ENCODE measurements at places on chromosomes 1 and 21.

GRCh38 chr1:109977657-109978378 lies 6.7 kb upstream of the AHCYL1 start:
- DNase-seq = no peak

- no peak for DNase-seq
Observed at GRCh38 chr1:26727476-26727875, 31.7 kb downstream of the ARID1A start.

DNA sequence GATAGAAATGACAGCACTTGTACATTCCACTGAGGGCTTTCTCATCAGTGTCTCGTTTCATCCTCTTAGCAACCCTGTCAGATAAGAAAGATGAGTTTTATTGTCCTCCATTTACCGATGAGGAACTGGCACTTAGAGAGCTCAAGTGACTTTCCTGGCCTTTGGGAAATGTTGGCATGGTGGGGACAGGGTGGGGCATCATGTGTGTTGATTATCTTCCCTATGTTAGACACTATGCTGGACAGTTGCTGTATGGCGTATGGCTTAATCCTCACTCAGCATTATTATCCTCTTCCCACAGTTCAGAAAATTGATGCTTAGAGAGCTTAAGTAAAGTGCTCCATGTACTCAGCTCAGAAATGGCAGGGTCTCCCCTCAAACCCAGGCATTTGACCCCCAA lies 163.2 kb downstream of the CAMTA1 start:
- DNase-seq = no peak

DNA sequence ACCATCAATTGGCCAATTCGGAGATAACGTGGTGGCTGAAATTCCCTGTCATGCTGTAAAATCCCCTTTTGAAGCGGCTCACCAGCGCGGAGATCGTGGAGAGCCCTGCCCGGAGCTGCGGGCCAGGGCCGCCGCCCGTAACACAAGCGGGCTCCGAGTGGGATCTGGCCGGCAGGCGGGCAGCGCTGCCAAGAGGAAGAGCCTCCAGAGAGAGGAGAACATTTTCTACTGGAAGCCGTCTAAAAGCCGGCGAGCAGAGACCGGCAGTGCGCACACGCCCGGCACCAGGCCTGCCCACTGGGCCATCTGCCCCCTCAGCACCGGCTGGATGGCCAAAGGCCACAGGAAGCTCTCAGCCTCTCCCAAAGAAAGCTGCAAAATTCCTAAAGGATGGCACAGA lies 15.5 kb downstream of the SSBP3 start:
- no peak for DNase-seq

GRCh38 chr1:21608798-21609197 lies 60.4 kb downstream of the RAP1GAP start:
- no peak for DNase-seq

- no peak for DNase-seq
Observed at GRCh38 chr1:11537854-11538591, 59.1 kb downstream of the DISP3 start.

DNA sequence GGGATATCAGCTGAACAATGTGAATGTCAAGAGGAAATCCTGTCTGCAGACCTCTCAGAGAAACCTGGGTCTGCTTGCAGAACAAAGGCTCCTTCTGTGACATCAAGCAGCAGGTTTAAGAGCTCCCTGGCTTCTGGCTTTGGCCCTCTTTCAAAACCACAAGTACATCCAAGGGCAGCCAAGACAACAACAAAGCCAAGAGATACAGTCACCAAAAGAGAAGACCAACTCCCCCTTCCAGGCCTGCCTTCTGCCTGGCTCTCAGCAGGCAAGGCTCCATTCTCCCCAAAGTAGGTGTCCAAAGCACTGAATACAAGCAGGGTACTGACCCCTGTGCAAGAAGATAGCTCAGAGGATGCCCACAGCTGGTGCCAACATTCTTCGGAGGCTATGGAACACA lies 11.5 kb downstream of the BCAR3 start:
- no peak for DNase-seq

GRCh38 chr1:201369209-201369608 lies 8.3 kb downstream of the TNNT2 start:
- DNase-seq = no peak

DNA sequence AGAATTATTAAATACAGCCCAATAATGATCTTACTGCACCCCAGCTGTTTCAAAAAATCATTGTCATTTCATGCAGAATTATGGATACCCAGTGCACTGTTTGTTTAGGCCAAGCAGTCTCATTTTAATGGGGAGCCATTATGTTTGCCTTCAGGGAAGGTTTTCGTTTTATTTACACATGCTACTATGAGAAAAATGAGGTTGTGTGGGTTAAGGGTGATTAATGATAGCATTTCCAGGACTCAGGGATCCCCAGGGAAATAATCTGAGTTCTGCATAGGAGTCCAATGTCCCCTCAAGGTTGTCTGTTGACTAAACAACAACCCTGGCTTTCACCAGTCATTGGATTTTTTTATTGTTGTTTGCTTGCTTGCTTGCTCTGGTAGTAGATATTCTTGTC lies 71.0 kb upstream of the ZP4 start:
- no peak for DNase-seq

DNA sequence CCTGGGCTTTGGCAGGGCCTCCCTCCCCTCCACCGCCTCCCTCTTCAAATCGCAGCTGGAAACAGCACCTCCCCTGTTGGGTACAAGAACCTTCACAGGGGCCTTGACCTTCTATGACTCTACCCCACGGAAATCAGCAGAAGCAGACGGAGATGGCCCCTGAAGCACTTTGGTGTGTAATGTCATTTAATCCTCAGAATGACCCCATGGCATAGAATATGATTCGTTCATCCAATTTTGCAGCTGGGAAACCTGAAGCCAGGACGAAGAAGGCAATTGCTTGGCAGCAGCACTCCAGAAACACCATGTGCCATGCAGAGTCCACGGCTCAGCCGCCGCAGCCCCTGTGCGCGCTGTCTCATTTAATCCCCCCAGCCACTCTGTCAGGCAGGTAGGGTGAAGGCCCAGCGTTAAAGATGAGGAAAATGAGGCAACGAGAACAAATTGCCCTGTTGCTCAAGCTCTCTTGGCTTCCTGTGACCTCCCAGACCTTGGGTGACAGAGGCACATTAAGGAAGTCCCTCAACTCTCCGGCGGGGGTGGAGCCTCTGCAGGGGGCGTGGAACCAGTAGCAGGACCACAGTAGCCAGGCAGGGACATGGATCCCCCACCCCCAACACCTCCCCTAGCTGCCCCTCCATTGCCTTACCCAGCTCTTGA lies 25.8 kb upstream of the LAPTM5 start:
- no peak for DNase-seq

DNA sequence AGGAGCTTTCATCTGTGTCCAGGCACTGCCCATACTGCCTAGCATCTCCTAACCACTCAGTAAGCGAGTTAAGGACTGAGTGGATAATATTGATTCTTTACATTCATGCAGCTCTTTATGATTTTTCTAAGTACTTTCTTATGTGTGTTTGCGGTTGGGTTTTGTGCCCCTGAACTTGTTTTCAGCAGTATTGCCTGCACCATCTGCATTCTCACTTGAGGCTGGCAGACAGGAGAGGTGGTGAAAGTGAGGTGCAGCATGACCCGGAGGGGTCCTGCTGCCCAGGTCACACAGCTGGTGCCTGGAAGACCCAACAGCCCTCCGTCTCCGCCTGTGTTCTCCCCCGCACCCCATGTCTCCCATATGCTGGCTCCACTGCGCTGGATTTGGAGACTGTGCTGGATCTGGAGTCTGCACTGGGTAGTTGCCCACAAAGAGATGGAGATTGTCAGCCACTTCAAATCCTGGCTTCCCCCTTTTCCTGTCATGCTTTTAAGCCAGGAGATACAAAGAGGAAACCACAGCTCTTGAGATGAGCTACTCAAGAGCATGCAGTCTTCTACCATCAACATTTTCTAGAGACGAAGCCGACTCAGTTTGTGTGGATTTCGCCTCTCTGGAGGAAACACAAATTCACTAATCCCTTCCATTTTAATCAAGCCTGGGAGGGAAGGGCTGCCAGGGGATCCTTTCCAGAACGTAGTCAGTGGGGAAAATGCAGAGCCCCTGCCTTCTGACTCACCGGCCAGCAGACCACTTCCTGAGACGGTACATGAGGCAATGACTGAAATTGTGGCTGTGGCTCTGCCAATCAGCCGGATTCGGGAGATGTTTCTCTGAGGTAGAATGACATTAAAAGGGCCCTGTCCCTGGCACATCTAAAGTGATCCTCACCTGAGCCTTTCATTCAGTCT lies 71.7 kb upstream of the ANGPTL1 start:
- DNase-seq = no peak

DNA sequence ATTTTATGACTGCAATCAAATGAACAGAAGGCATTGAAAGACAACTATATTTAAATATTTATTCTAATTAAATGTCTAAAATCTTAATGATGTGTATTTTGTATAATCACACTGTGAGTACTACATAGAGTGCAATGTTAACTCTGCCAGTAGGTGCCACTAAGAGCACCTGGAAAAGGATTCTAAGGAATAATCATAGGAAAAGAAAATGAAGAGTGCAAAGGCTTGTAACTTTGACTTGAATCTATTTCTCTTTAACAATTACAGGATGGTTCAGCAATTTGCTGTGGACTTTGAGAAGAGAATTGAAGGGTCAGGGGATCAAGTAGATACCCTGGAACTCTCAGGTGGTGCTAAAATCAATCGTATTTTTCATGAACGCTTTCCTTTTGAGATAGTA lies 200.4 kb downstream of the DNM3 start:
- DNase-seq = no peak

DNA sequence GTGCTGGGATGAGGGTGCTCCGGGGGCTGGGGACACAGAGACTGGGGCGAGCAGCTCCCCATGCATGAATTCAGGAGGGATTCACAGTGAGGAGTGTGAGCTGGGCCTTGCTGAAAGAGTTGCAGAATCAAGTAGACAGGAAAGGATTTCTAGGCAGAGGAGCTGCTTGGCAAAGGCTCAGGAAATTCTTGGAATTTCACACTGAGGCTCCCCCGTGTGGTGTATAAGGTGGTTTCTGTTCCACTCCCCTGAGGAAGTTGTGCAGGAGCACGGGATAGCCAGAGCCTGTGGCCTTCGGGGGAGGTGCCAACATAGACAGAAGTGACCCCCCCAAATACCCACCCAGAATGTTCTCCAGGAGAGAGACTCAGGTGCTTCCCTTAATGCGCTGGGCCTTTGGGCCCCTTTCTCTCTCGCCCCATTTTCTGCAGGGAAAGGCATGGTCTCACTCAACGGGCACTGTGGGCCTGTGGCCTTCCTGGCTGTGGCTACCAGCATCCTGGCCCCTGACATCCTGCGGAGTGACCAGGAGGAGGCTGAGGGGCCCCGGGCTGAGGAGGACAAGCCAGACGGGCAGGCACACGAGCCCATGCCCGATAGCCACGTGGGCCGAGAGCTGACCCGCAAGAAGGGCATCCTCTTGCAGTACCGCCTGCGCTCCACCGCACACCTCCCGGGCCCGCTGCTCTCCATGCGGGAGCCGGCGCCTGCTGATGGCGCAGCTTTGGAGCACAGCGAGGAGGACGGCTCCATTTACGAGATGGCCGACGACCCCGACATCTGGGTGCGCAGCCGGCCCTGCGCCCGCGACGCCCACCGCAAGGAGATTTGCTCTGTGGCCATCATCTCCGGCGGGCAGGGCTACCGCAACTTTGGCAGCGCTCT lies 58.5 kb upstream of the ACTL8 start:
- no peak for DNase-seq

- DNase-seq = no peak
Observed at GRCh38 chr1:153805886-153806719, 30.9 kb downstream of the SLC27A3 start.

DNA sequence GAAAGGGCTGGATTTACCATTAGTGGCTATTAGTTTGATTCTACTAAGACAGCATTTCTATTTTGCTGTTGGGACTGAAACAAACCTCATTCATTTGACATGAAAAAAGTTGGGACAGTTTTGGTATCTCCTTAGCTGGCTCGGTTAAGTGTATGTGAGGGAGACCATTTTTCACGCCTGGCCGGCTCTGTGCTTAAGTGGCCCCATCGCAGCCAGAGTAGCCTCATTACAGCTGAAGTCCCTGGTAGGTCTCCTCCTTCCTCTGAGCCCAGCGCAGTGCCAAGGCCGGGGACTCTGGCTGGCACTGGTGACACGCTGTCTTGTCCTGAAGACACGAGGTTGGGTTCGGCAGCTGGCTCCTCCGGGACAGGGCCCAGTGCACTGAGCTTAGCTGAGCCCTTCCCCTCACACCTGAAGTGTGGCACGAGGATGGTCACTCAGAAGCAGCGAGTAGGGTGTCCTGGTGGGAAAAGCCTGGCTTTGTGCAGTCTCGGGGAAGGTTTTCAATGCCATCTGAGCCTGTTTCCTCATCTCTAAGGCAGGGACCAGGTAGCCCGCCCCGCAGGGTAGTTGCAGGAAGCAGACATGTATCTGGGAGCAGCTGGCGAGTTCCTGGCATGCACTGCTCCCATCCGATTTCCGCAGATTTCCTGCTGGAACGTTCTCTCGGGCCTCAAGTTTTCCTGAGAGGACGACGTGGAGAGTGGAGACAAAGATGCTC lies 196.5 kb downstream of the DYRK1A start:
- DNase-seq = no peak

- peak; percentile 65 for DNase-seq
Observed at GRCh38 chr1:168535536-168535935, 8.3 kb downstream of the XCL2 start.

GRCh38 chr1:107941531-107941930 lies 23.4 kb downstream of the VAV3 start:
- no peak for DNase-seq

DNA sequence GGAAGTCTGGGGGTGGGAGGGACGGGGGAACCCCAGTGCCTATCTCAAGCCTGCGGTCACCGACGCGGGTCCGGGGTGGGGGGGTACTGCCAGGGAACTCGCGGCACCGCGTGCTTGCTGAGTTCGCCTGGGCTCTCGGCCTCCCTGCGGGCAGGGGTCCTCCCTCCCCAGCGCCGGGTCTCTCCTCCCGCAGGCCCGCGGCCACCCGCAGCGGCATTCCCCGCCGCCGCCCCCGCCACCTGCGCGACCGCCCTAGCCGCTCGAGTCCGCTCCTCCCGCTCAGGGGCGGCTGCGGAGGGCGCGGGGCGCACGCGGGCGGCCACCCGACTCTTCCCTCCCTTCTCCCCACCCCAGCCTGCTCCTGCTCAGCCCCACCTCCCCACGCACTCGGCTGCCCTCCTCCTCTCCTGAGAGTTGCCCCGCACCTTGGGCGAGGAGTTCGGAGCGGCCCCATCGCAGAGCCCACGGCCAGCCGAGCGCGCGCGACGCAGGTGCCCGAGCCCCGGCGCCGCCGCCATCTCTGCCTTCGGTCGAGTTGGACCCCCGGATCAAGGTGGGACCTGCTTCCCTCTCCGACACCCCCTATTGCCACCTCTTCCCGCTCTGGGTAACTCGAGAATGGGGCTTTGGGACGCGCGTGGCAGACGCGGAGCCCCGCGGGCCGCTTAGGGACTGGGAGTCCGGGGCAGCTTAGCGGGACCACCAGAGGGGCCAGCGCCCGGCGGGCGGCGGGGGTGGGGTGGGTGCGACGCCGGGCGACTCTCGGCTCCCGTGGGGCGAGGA lies 105.0 kb downstream of the LEPR start:
- DNase-seq = no peak

GRCh38 chr21:33374450-33375096 lies 28.6 kb upstream of the IFNGR2 start:
- peak; percentile 73 for DNase-seq

DNA sequence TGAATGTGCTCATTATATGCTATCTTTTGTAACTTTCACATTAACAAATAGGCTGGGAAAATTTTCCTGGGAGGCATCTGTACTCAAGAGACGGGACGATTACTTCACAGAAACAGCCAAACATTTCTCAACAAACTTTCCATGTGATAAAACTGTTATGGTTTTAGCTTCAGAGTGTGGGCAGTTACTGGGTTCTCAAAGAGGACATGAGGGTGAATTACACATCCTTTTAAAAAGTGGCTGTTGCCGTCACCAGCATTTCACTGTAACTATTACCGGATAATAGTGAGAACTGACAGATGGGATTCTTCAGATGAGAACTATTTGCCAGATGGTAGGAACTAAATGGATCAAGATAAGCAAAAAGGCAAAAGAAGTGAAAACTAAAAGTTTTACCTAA lies 109.1 kb downstream of the APP start:
- no peak for DNase-seq
